Amniotic epithelial cell (primary cell): ENCODE measurements at places on chromosomes 2 and 18.

DNA sequence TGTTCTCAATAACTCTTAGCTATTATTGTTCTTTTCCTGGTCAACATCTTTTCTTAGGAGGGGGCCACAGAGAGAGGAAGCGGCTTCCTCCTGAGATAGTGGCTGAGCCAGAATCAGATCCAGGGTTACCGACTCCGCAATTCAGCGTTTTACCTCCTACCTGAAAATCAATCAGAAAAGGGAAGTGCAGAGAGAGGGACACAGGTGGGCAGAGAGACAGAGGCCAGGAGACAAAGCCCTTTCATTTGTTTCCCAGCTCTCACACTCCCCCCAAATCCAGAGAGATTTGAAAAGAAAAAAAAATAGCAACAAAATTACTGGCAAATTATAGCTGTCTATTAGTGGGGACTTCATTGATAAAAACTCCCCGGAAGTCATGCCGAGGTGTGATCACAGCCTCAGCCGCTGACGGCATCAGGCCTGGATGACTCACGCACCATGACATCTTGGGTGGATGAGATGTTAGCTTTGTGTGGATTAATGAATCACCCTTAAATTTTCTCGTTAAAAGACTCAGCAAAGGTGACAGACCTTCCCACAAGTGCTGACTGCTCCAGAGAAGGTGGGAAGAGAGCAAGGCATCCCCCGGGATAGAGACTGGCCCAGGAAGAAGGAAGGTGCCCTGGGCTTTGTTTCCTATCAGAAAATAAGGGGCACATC is 120.7 kb downstream of the LOXHD1 start:
- DNase-seq: no peak

DNA sequence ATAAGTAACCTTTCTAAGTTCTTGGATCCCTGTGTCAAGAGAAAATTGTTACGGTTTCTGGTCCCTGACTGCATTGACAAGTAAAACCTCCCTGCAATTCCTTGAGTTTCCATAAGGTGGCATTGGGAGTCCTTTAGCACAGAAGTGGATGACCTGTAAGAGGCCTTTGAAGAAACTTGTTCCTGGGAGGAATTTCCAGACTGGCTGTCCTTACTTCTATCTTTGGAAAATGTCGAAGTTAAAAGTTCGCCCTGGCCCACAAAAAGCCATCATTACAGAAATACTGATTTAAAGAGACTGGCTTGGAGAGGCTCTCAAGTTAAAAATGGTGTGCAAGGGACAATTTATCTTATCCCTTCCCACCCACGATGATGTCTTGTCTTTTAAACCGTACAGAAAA is 218.4 kb downstream of the CDH20 start:
- peak; percentile 85 for DNase-seq

GRCh38 chr2:167342769-167343168 is 454.5 kb downstream of the XIRP2 start:
- DNase-seq: no peak

DNA sequence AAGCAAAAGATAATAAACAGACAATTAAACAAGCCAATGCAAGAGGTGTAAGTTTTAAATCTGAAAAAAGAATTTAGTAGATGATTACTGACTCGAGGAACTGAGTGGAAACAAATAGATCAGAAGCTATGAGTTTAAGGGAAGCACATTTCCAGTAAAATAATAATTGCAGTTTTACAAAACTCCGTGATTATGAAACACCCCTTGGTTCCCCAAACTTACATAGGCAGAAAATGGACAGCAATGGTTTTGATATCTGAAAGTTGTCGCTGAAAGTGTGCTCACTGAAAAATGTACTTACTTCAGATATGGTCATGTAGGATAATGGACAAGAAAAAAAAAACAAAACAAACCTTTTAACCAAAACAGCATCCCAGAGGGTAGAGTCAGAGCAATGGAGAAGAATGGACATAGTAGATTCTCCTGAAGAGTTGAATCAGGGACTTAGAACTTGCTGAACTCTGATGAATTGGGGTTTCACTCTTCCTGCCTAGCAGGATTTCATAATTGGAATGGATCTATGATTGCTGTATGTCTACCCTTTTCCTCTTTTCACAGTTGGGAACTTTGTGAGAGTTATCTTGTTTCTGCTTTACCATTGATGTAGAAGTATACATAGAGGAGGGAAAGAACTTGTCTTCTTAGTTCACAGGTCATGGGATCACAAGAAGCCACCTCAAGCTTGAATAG is 305.6 kb upstream of the ZEB2 start:
- no peak for DNase-seq

DNA sequence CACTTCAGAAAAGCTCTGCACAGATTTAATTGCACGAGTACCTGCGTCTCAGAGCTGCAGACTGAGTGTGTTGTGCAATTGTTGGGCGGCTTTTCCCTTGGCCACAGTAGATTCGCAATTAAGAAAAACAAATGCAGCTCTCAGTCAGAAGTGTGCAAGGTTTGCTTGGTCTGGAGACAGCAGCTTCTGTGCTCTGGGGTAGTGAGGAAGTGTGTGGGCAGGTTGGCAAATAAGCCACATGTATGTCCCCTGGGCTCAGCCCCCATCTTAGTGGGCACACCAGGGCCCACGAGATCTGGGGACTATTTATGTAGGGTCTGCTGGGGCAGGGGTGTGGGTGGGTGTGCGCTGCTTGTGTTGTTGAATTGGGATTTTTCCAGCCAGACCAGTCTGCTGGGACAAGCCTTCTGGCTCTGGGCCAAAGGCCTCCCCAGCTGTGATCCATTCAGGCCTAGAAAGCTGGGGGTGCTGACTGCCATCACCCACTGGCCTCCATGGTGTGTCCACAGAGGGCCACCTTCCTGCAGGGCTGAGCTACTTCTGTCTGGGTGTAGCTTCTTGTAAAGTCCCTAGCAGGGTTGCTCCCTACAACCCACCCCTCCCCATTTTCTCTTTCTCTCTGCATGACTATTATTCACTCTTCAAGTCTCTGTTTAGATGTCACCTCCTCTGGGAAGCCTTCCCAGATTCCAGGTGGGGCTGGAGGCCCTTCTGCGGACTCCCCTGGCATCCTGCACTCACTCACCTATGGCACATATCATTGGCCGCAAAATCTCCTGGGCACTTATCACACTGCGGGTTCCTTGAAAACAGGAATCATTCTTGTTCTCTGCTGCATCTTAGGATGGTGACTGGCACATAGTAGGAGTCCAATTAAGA is 67.8 kb downstream of the ODC1 start:
- peak; percentile 29 for DNase-seq

DNA sequence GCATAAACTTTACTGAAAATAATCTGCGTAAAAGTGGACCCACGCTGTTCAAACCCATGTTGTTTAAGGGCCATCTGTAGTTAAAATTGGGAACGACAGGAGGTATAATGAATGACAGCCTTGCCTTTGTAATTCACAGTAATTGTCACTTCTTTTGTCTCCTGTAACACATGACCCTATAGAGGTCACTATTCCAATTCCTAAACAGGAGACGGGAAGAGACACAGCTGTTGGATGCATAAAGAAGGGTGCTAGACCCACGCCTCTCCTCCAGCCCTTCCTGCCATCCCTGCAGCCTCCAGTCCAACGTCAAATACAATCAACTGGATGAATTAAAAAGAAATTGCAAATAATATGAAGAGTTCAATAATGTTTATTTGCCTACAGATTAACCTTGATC is 63.1 kb upstream of the NFATC1 start:
- DNase-seq: no peak

- no peak for DNase-seq
These were observed 62.7 kb downstream of the ASB1 start for GRCh38 chr2:238489431-238489830.

DNA sequence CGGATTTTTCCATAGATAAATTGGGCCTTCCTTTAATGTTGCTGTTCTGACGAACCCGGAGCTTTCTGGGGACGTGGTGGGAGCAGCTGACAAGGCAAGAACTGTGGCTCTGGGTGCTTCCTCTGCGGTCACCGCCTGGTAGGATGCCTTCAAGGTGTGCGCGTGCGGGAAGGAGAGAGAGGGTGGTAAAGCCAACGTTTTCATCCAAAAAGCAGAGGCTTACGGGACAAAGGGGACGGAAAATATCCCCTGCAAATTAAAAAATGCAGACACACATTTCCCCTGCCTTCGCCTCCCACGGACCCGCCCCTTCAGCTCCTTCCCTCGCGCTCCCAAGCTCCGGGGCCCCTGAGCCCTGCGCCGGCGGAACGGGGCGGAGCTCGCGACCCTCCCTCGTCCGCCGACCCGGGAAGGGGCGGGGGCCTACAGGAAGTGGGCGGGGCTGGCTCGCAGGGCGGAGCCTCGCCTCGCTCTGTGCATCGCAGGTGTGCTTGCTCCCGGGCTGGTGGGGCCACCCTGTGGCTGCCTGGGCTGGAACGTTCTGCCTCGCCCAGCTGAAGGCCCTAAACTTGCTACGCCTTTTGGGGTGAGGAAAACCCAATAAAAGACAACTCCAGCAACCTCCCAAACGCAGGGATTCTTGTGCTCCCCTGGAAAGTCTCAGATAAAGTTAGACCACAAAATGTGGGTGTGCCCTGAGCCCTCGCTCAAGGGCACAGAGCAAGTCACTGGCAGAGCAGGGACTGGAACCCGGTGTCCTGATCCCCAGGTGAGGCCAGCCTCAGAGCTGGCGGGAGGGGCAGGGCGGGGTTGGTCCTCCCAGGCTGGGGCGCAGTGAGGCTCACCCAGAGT is 25.4 kb upstream of the SLC66A3 start:
- DNase-seq: no peak

GRCh38 chr18:41466436-41467160 is 488.4 kb upstream of the PIK3C3 start:
- DNase-seq: peak; percentile 25

GRCh38 chr2:236901956-236902355 is 183.7 kb upstream of the COPS8 start:
- DNase-seq: no peak

DNA sequence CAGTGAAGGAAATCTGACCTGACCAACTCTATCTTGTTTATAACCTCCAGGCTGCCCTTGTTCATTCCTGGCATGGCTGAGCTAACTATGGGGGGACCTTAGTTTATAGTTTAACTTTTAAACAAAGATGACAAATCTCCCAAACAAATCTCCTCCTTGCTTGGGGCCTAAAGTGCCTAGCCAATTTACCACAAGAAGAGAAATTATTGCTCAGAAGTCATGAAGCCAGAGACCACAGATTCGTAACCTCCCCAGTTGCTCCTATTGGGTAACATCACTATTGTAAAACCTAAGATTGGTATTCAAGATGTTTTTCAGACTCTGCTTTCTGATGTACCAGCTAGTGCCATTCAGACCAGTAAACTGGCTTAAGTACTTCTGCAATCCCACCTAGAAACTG is 649.4 kb upstream of the SLC8A1 start:
- peak; percentile 27 for DNase-seq

DNA sequence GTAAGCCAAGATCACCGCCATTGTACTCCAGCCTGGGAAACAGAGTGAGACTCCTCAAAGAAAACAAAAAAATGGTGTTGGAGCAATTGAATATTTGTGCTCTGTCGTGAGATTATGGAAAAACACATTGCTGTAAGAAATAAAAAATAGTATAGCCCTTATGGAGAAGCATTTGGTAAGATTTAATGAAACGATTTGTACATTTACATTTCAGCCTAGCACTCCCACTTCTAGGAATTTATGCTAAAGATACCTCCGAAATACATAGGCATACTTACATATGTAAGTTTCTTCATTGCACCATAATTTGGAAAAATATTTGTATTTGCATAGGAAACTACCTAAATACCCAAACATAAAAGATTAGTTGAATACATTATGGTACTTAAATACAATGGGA is 8.7 kb upstream of the DTNB start:
- DNase-seq: no peak

- DNase-seq: peak; percentile 74
These were observed 105.2 kb upstream of the ARHGAP28 start for GRCh38 chr18:6624271-6624660.

DNA sequence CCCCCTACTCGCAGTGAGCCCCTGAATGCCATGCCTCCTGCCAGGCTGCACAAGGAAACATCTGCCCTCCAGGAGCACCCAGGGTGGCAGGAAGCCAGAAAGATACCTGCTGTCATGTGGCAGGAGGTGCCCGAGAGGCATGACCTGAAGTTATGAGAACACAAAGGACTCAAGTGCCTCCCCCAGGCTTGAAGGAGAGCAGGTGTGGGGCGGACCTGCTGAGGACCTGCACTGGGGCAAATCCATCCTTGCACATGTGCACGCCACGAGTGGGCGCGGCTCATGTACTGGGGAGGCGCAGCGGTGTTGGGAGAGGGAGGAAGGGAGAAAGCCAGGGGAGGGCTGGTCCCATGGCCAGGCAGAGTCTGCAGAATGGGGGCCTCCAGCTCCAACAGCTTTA is 26.9 kb downstream of the SDC1 start:
- DNase-seq: no peak

GRCh38 chr2:74843433-74843832 is 9.5 kb downstream of the HK2 start:
- DNase-seq: peak; percentile 88

DNA sequence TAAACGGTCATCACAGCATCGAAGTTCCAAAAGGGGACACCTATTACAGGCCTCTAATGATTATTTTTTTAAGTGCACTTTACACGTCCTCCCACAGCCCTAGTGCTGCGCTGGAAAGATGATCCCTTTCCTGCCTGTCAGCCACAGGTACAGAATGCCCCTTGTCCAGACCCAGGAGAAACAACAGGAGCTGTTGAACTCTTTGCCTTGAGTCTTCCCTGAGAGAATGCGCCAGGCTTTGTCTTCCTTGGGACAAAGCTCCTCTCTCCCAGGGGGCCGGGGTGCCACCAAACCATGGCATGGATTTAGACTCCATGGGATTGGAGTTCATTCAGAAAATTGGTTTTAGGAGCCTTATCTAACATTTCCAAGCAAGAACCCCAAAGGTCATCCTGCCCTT is 319.0 kb upstream of the SOX11 start:
- no peak for DNase-seq

GRCh38 chr2:132618734-132619133 is 51.3 kb downstream of the LYPD1 start:
- DNase-seq: no peak

GRCh38 chr18:46418663-46419260 is 238.3 kb downstream of the LOXHD1 start:
- no peak for DNase-seq

DNA sequence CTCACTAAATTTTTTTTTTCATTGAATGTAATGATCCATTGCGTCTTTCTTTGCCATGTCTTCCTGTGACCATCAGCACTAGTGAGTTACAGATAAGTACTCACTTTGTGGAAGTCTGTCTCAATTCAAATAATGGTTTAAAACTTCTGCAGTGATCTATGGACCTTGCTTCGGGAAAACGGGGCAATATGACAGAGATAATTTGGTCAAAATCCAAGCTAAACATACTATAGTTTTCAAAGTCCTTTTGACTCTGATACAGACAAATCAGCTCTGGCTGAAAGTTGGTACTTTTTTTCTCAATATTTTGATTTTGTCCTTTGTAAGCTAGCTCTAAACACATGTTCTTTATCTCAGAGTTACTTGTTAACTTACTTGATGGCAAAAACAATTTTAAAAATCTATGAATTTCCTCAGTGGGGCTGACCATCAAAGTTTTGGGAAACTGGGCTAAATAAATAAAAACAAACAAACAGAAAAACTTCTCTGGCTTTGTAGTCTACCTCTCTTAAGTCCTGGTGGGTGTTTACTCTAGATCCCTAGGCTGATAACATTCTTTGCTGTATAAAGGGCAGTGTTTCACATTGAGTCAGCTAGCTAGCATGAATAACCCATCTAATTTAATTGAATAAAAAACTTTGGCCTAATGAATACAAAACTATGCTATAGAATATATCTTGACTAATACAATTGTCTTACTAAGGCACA is 327.6 kb downstream of the RDH14 start:
- DNase-seq: peak; percentile 48
